ENCODE measurements at places on chromosomes 2 and 18.

GRCh38 chr2:63581298-63581961, 6.8 kb downstream of the WDPCP start:
- no peak for DNase-seq

- DNase-seq: no peak
Measured at GRCh38 chr2:54499661-54500060, 43.5 kb downstream of the SPTBN1 start.

DNA sequence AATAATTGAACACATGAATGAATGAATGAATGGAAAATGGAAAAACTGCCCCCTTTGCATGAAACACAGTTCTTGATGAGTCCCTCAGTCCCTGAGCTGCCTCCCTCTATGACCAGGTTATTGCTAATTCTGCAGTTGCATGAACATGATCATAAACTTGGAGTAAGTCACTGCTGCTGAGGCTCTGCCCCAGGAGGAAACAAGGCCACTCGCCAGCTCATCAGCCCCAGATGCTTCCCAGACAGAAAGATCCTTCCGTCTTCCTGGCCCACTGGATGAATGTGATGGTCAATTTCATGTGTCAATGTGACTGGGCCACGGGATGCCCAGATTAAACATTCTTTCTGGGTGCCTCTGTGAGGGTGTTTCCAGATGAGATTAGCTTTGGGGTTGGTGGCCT, 16.4 kb downstream of the GPR45 start:
- no peak for DNase-seq

DNA sequence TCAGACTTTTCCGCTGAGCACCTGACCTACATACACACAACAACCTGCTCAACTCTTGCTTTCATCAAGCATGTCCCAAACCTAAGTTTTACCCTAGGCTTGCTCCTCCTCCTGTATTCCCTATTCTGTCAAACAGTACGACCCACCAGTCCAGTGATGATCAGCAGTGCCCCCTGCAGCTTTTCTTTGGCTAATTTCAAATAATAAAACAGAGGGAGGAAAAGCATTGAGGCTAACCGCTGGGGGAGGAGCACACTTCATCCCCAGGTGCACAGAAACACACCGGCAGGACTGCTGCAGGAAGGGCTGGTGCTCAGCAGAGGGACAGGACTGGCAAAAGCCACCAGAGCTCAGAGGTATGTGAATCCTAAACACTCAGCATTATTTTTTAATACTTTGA, 21.2 kb downstream of the E2F6 start:
- no peak for DNase-seq

DNA sequence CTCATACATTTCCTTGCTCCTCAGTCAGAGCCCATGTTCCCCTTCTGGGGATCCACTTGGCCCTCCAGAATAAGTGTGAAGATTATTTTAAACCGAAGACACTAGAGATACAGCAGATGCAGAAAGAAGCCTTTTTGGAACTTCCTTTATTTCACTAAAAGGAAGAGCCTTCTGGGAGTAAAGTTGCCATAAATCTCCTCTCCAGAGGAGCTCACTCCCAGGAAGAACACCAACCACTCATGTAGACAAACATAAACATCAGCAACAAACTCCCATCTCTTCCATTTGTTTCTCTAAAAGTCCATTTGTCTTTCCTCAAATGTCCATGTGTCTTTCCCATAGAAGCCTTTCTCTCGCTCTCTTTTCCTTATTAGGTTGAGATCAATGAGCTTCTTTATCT, 62.4 kb upstream of the MSH6 start:
- DNase-seq: no peak

- DNase-seq: no peak
Measured at GRCh38 chr2:118119158-118119727, 31.0 kb downstream of the INSIG2 start.

DNA sequence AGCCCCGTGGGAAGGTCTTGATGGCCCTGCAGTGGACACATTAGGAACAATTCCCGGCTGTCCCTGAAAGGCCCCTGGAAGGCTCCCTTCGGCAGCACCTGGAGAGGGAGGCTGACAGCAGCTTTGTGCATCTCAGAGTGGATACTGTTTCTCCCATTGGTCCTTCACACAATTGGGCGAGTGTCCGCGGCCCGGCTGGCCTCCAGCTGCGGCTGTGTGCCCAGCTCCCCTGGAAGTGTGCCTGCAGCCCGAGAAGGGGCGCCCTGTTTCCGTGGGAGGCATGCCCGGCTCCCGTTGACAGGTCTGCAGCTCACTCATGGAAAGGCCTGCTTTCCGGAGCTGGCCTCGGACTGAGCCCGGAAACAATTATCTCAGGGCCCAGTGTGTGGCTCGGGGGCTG, 103.7 kb downstream of the LPIN1 start:
- no peak for DNase-seq

- DNase-seq: peak; percentile 94
Measured at GRCh38 chr2:23584054-23584745, 199.2 kb downstream of the KLHL29 start.

- DNase-seq: no peak
Measured at GRCh38 chr2:201122276-201122675, 6.3 kb downstream of the CFLAR start.

DNA sequence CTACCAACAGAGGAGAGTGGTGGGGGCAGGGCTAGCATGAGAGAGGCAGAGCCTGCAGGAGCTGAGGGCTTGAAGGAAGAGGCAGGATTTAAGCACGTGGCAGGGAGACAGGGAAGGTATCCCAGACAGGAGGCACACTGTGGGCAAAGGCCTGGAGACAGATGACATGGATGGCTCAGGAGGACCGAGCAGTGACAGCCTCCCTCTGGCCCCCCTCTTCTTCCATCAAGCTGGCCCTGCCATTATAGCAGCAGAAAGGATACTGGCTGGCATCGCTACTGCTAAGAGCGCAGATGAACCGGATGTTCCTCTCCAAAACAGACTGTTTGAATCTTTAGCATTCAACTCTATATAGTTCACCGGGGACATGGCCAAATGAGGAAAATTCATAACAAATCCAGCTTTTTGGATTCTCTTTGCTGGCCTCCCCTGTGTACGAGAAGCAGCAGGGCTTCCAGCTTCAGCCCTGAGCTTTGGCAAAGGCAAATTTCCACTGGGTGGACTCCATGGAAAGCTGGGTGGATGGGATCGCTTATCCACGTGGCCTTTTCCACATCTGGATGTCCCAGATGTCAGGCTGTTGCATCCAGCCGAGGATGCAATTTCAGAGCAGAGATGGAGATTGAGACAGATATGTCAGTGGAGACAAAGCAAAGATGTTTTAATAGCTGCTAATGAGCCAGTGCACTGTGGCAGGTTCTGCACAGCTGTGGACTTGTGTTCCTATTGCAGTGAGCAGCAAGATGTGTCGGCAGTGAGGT, 36.2 kb downstream of the CAPN13 start:
- DNase-seq: no peak

DNA sequence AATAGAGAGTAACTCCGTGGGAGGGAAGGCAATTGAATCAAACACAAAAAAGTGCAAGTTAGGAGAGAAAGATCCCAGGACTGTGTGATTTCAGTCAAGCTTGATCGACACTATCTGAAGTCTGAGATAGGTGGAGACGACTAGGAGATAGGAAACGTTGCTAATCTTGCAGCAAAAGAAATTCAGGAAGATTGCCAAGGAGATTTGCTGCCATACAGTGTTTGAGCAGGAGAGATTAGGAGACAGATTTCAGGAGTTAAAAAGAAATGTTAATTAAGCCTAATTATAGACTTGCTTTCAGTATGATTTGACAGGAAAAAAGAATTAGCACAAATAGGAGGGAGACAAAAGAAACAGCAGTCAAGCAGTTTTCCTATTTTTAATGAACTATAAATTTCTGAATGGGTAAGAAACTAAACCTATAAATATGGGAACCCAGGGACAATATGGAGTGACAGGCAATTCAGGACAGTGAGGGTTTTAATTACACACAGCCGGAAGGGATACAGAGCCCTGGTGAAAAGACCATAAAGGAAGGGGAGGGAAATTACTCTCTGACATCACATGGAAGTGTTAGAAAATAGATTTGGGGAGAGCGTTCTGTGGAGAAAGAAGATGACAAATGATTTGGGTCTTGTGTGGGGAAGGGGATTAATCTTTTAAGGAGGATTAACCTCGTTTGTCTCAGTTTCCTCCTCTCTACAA, 72.6 kb downstream of the SUCLG1 start:
- no peak for DNase-seq

- no peak for DNase-seq
Measured at GRCh38 chr2:168536925-168537466, 80.9 kb downstream of the CERS6 start.

DNA sequence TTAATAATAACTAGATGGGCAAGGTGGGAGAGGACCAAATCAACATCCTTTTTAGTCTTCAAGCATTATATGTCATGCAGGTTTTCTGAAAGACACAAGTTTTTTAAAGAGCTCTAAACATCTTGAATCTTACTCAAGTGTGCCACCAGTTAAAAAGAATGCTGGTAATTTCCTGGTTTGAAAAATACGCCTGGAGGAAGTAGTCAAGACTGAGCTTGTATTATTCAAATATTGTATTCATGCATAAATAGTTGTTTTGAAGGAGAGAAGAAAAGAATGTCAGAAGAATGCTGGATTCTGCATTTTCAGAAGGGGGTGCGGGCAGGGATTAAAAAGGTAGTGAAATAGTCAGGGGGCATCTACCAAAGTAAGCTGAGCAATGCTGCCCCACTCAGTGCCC, 90.7 kb downstream of the WDPCP start:
- DNase-seq: no peak

GRCh38 chr2:236592821-236593220, 23.2 kb downstream of the ACKR3 start:
- DNase-seq: peak; percentile 80

DNA sequence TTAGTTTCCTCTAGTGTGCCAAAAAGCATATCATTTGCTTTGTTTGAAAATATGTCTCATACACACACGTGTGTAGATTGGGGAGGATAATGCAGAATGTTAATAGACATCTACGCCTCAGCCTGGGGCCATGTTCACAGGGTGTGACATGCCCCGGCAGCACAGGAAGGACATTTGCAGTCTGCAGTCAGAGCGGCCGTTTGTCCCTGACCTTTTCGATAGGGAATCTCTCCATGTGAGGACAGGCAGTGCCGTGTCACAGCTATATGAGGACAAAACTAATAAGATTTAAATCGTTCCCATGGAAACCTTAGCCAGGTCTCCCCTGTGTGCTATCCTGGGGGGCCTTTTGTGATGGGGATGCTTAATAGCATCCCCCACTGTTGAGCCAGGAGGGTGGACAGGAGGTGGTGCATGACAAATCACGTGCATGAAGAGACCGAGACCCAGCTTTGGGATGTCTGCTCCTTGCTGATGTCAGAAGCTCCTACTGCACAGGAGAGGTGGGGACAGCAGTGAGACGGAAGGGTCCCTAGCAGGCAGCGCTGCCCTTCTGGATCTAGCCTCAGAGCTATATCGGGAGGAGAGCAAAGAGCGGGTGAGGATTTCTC, 100.6 kb downstream of the RNF144A start:
- DNase-seq: no peak

GRCh38 chr2:60520151-60520876, 33.1 kb downstream of the BCL11A start:
- no peak for DNase-seq

GRCh38 chr18:54926593-54927325, 32.5 kb downstream of the CCDC68 start:
- no peak for DNase-seq

DNA sequence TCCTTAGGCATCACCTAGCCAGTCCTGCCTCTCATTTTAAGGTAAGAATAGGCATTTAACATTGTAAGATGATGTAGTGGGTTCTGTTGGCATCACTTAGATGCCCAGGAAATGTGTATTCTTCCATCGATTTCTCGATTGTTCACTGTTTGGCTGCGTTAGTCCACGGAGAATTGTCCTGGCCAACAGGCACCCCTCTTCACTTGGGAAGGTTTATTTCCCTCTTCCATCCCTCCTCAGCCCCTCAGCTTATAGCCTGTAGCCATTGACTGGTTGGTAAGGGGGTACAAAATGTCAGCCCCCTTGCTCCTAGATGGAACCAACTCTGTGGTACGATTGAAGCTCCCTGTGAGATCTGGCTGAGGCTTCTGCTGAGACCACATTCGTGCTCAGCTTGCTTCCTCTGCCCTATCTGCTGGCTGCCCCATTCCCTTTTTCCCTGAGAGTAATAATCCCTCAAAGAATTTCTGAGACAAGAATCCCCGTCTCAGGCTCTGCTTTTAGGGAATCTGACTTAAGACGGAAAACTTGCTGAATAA, 43.4 kb downstream of the PLEKHA3 start:
- DNase-seq: no peak

DNA sequence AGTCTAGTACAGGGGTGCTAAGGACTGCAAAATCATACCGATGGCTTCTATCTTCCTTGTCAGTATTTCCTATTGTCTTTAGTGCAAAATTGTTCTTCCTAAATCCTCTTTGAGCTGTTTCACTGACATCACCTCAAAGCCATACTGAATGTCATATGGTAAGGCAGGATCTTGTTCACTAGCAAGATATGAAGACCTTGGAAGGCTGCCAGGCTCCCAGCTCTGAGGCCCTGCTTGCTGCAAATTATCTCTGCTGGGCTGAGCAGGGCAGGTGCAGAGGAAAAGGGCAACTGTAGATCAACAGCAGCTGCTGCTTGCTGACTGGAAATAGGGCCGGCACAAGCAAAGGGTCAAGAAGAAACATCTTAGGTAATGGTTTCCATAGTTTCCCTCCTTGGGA, 58.2 kb downstream of the PMAIP1 start:
- DNase-seq: peak; percentile 98

- no peak for DNase-seq
Measured at GRCh38 chr18:36724169-36724568, 104.6 kb downstream of the TPGS2 start.
